ENCODE measurements at places on chromosomes 5 and 9.

- DNase-seq = no peak
- H3K27ac ChIP-seq = no peak overlapping the region
- H3K27me3 ChIP-seq = peaks cover 16% of the 10 kb centered on the region
- no peaks in the 10 kb centered on the region for H3K4me1 ChIP-seq
- H3K36me3 ChIP-seq = no peaks in the 10 kb centered on the region
- H3K4me3 ChIP-seq = no peak overlapping the region
These were observed 22.2 kb downstream of the MROH2B start for GRCh38 chr5:41048986-41049385.

DNA sequence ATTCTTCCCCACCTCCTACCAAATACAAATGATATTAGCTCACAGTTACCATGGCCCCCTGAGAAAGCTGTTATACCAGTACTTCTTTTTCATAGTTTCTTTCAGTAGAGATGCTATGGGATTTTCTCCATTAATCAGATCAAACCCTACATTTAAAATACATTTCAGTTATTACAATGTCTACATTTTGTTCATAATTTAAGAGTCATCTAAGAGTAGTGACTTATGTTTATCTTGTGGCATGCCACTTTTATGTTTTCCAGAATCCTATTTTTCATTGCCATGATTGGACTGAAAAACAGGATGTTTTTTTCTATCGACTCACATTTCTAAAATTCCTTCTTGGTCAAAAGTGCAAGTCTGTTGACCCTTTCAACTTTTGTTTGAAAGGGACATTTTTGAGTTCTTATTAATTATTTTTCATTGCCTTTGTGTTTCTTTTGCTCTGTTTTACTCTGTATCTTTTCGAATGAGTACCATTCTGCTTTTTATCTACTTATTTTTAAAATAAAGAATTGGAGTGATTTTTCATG, 77.4 kb upstream of the ANXA1 start:
- no peak overlapping the region for H3K4me3 ChIP-seq
- DNase-seq = no peak
- peak overlapping the region; percentile 75 for H3K27ac ChIP-seq
- peaks cover 21% of the 10 kb centered on the region for H3K36me3 ChIP-seq
- no peaks in the 10 kb centered on the region for H3K27me3 ChIP-seq
- H3K4me1 ChIP-seq = peaks cover 26% of the 10 kb centered on the region

GRCh38 chr9:70405808-70406433, 8.5 kb downstream of the KLF9 start:
- peaks cover 7% of the 10 kb centered on the region for H3K27me3 ChIP-seq
- no peak for DNase-seq
- H3K36me3 ChIP-seq = no peaks in the 10 kb centered on the region
- peaks cover 30% of the 10 kb centered on the region for H3K4me1 ChIP-seq
- H3K27ac ChIP-seq = peak overlapping the region; percentile 84

DNA sequence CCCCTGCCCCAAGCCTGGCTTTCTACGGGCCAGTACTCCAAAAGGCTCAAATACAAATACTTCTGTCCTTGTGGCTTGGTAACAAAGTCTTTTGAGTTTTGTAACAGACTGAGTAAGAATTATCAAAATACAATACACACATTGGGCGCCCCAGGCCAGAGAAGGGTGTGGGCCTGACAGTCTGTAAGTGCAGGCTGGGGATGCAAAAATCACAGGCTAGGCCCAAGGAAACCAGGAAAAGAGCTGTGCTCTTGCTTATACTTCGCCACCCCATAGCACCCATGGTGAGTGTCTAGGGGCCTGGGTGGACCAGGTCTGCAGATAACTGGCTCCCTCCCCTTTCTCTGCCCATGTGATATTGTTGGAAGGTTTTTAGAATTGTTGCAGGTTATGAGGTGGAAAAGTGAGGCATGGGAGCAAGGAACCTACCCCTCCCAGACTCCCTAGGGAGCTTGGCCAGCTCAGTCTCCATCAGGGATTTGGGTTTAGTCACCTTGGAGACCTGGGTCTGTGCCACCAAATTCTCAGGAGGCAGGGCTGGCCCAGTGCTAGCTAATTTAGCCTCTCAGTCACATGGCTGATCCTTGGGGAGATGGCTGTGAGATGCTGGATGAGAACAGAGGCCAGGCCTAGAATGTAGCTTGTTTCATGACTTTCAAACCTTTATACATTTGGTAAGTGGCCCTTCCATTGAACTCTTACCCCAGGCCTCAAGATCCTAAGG, 72.9 kb downstream of the TARS1 start:
- no peak overlapping the region for H3K27ac ChIP-seq
- H3K27me3 ChIP-seq = no peaks in the 10 kb centered on the region
- no peak overlapping the region for H3K4me3 ChIP-seq
- no peak for DNase-seq
- H3K36me3 ChIP-seq = no peaks in the 10 kb centered on the region

DNA sequence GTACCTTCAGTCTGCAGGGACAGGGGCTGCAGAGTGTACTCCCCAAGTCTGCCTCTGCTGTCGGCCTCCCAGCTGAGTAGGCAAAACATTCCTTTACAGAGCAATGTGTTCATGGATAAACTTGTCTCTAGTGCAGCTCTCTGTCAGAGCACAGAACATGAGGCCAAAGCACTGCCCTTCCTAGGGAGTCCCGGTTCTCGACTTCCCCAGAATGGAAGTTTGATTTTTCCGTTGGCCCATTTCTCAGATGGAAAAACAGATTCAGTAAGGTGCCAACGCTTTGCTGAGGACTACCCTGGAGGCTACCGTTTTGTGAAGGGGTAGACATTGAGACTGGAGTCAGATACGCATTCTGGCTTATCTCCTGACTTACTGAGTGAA, 422 bp upstream of the TRIM32 start:
- H3K4me1 ChIP-seq = peaks cover 30% of the 10 kb centered on the region
- peaks cover 3% of the 10 kb centered on the region for H3K36me3 ChIP-seq
- H3K4me3 ChIP-seq = peak overlapping the region; percentile 78
- peak overlapping the region; percentile 85 for H3K27ac ChIP-seq
- no peaks in the 10 kb centered on the region for H3K27me3 ChIP-seq

GRCh38 chr5:16780325-16780724, 155.8 kb downstream of the MYO10 start:
- H3K4me1 ChIP-seq = no peaks in the 10 kb centered on the region
- H3K27ac ChIP-seq = no peak overlapping the region
- no peaks in the 10 kb centered on the region for H3K27me3 ChIP-seq
- H3K36me3 ChIP-seq = peaks cover 39% of the 10 kb centered on the region
- no peak overlapping the region for H3K4me3 ChIP-seq
- no peak for DNase-seq

DNA sequence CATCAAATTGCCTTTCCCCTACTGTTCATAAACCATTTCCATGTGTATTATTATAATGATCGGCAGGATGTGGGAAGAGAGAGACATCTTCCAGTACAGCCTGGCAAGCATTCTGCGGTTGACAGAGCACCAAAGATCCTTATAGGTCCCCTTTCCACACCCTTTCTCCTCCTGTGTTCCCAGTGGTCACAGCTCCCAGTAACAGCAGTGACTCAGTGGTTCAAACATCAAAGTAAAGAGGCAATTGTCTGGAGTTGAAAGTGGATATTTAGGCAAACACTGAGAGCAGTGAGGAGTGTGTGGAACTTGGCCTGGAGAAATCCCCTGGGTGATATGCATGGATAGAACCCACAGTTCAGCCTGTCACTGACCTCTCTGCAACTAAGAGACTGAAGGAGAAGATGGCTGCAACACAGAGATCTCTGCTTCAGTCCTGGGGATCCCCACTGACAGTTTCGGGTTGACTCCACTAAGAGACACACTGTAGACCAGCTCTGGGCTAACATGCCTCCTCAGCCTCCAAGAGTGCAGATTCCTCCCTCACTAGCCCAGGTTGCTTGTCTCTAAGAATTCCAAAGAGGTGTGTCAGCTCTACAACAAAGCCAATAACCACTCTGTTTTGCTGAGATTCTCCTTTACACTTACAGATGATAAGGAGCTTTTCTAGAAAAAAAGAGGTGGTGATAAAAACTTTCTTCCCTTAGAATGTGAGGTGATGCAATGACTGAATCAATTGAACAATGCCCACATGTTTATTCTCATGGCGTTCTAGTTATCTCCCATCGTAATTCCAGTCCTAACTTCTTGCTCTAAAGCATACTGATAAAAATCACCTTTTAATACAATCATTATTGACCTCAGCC, 94.4 kb upstream of the IL6ST start:
- H3K27ac ChIP-seq = no peak overlapping the region
- no peaks in the 10 kb centered on the region for H3K27me3 ChIP-seq
- H3K4me1 ChIP-seq = peaks cover 20% of the 10 kb centered on the region
- DNase-seq = no peak
- no peak overlapping the region for H3K4me3 ChIP-seq
- no peaks in the 10 kb centered on the region for H3K36me3 ChIP-seq
